ENCODE measurements at places on chromosomes 11 and 22. TPM values are rescaled to one million over a fixed set of nuclear protein-coding genes. Genes with fewer than 3 reads are reported as not detected.

VWA5A gene
- polyA plus RNA-seq = 9.1 TPM

BACE1 gene
- 28.4 TPM for polyA plus RNA-seq

LRRC56 gene
- polyA plus RNA-seq = 0.47 TPM

CRYAB gene
- polyA plus RNA-seq = 0.32 TPM

FBLN1 gene
- 1.1 TPM for polyA plus RNA-seq

DKK3 gene
- 335 TPM for polyA plus RNA-seq

BIRC3 gene
- 0.28 TPM for polyA plus RNA-seq

SCT gene
- polyA plus RNA-seq = not detected

CXCR5 gene
- polyA plus RNA-seq = not detected

GAL3ST3 gene
- polyA plus RNA-seq = 0.24 TPM

MYOD1 gene
- not detected for polyA plus RNA-seq

TMEM151A gene
- polyA plus RNA-seq = 0.03 TPM

DSCAML1 gene
- polyA plus RNA-seq = not detected

ARHGAP8 gene
- polyA plus RNA-seq = not detected

MPZL2 gene
- polyA plus RNA-seq = 21.0 TPM

FDXACB1 gene
- polyA plus RNA-seq = 1.1 TPM

ELFN2 gene
- 0.33 TPM for polyA plus RNA-seq

CRYBB3 gene
- 0.59 TPM for polyA plus RNA-seq

UBE2L6 gene
- polyA plus RNA-seq = 31.2 TPM

OR52E8 gene
- not detected for polyA plus RNA-seq

RBMXL2 gene
- polyA plus RNA-seq = 0.25 TPM

SPI1 gene
- polyA plus RNA-seq = not detected

TSPAN18 gene
- polyA plus RNA-seq = 32.0 TPM

OR56B1 gene
- polyA plus RNA-seq = not detected

ST14 gene
- 0.08 TPM for polyA plus RNA-seq

CCDC88B gene
- polyA plus RNA-seq = 3.7 TPM

FOLH1 gene
- 0.12 TPM for polyA plus RNA-seq

SERHL2 gene
- 2.0 TPM for polyA plus RNA-seq

RAG2 gene
- polyA plus RNA-seq = not detected

SELENOM gene
- 87.1 TPM for polyA plus RNA-seq

WT1 gene
- polyA plus RNA-seq = not detected

SMC1B gene
- polyA plus RNA-seq = not detected

MIOX gene
- not detected for polyA plus RNA-seq

NLRP14 gene
- 0.26 TPM for polyA plus RNA-seq

LRP5 gene
- 35.1 TPM for polyA plus RNA-seq

SVIP gene
- 3.2 TPM for polyA plus RNA-seq

LRRC75B gene
- 22.0 TPM for polyA plus RNA-seq

MEI1 gene
- 2.7 TPM for polyA plus RNA-seq

CASP12 gene
- 1.5 TPM for polyA plus RNA-seq

STK33 gene
- 0.63 TPM for polyA plus RNA-seq

ZNRF3 gene
- polyA plus RNA-seq = 2.7 TPM

SCGB1A1 gene
- polyA plus RNA-seq = not detected

APLNR gene
- polyA plus RNA-seq = 0.03 TPM

OR5P2 gene
- not detected for polyA plus RNA-seq

IL17REL gene
- 0.06 TPM for polyA plus RNA-seq

RPS6KB2 gene
- 70.0 TPM for polyA plus RNA-seq
